ENCODE measurements at places on chromosomes 5 and 9.

DNA sequence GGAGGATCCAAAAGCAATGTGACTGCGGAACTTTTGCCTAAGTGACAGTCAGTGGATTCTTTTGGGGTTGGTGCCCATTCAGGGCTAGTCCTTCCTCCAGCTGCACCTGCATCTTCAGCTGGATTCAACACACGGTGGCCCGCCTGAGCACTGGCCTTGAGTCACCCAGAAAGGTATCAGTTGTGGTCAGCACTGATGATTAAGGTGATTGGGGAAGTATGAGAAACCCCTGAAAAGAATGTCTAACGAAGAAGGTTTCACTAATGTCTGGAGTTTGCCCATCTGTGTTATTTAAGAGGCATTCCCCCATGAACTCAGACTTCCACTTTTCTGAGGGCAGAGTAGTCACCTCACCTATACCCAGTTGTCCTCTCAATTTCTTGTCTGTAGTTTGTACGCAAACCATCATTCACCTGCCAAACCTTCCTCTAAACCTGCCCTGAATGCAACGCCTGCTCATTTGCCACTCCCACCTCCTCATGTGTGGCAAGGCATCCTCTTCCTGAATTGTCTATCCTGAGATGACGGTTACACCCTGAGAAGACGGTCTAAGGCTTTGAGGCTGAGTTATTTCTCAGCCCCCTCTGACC is 27.2 kb downstream of the CSF2 start:
- no peak for DNase-seq

GRCh38 chr9:114428466-114428865 is 40.7 kb upstream of the AKNA start:
- DNase-seq, result no peak

GRCh38 chr5:59715228-59715627 is 178.3 kb downstream of the PDE4D start:
- no peak for DNase-seq

DNA sequence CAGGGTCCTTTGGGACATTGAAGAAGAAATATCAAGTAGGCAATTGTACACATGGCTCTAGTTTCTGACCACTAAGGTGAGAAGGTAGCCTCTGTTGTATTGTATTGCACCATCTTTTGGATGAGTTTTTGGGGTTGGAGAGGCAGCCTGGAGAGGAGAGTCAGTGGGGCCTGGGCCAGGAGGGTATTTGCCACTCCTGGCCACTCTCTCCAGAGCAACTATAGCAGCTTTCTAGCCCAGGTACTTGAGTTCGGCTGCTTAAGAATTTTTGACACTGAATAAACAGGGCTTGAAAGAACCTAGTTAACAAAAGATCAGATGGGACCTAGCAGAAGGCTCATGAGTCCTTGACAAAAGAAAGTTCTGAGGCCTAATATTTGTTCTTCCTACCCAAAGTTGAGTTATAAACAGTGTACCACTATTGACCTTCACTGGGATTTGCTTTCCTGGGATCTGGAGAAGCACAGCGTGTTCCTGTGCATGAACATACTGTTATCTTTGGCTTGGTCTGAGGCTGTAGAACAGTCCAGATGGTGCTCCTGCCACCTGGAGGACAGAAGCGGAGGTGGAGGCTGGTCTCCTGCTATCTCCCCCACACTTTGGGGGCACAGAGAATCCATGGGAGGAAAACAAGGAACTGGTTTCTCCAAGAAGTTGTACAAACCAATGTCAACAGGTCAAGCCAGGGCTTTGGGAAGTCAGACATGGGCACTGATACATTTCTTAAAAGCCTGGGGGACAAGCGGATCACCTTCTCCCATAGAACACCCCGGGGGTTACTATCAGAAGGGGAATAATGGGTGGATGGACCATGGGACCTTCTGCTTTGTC is 110.4 kb upstream of the LIFR start:
- no peak for DNase-seq

- DNase-seq, result no peak
These were observed 35.3 kb downstream of the THBS4 start for GRCh38 chr5:80070338-80071056.

DNA sequence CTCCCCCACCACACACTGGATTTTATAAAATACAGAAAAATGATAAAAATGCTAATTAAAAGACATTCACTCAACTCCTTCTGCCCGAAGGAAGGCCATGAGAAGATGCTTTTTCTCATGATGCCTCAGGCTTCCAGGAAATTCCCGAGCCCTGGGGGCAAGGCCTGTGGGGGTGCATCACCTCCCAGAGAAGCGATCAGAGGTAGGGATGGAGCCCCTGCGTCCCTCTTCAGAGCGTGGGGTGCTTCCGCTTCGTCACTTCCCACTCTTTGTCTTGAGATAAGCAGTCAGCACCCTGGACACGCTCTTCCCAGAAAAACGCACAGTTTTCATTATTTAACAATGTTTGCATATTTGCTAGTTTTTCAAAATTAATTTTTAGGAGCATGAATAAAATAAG is 33.3 kb upstream of the SH3PXD2B start:
- no peak for DNase-seq

- DNase-seq, result no peak
These were observed 708 bp upstream of the CSNK1G3 start for GRCh38 chr5:123511290-123511647.

GRCh38 chr5:56729488-56729887 is 85.9 kb upstream of the MAP3K1 start:
- no peak for DNase-seq

- DNase-seq, result peak; percentile 81
These were observed 226.9 kb downstream of the SMARCA2 start for GRCh38 chr9:2241836-2242741.

DNA sequence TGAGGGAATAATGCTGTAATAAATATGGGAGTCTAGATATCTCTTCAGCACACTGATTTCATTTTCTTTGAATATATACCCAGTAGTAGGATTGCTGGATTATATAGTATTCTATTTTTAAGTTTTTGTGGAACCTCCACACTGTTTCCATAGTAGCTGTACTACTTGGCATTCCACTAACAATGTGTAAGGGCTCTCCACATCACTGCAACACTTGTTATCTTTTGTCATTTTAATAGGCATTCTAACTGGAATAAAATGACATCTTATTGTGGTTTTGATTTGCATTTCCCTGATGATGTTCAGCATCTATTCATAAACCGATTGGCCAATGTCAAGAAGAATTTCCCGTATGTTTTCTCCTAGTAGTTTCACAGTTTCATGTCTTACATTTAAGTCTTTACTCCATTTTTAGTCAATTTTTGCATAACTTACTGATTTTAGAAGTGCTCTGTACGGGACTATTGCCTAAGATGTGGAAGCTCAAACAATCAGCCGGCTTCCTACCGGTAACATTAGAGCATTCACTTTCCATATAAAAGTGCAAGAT is 1078.8 kb downstream of the TAF11L14 start:
- no peak for DNase-seq

GRCh38 chr5:27242258-27242626 is 203.9 kb upstream of the CDH9 start:
- DNase-seq, result no peak

DNA sequence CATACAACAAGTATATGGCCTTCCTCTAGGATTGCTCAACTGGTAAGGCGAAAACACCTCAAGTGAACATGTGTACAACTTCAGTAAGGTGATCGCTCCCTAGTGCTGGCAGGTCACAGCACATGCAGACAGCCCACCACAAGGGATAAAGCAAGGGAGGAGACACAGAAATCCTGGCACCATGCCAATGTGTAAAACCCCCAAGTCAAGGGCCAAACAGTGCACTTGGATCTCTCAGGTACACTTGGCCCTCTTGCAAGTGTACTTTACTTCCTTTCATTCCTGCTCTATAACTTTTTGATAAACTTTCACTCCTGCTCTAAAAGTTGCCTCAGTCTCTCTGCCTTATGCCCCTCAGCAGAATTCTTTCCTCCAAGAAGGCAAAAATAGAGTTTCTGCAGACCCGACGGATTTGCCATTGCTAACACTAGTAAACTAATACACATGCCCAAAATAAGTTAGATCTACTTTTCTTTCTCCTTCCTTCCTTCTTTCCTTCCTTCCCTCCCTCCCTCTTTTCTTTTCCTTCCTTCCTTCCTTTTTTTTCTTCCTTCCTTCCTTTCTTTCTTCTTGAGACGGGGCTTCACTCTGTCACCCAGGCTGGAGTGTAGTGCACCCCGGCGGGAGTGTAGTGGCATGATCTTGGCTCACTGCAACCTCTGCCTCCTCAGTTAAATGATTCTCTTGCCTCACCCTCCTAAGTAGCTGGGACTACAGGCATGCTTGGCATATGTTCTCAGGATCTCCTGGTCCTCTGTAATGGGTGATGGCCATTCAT is 6.8 kb upstream of the LNPEP start:
- DNase-seq, result no peak

- no peak for DNase-seq
These were observed 149.9 kb upstream of the PRR16 start for GRCh38 chr5:120314191-120314590.

DNA sequence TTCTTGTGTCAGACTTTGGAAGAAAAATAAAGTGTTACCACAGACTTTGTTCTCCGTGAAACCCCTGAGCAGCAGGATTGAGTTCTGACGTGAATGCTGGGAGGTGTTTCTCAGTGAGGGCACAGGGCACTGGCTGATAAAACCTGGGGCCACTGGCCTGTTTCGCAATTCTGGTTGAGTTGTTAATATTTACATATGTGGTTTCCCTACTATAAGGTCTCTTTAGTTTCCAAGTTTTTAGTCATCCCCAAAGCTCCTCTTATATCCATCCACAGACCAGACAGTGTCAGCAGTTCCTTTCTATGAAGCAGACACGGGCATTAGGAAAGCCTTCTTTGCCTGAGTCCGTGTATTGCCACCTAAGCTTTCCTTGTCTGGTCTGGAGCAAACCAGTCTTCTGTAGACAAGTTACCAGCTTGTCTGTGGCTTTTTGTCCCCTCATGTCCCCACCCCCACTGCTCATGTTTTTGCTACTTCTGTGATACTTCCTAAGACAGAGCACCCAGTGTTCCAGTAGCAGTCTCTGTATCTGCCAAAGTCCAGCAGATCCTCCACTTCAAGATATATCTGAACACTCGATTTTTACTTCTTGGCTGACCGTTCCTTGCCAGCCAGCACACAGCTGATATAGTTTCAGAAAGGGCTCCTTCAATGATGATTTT is 42.0 kb downstream of the ACO1 start:
- peak; percentile 30 for DNase-seq

DNA sequence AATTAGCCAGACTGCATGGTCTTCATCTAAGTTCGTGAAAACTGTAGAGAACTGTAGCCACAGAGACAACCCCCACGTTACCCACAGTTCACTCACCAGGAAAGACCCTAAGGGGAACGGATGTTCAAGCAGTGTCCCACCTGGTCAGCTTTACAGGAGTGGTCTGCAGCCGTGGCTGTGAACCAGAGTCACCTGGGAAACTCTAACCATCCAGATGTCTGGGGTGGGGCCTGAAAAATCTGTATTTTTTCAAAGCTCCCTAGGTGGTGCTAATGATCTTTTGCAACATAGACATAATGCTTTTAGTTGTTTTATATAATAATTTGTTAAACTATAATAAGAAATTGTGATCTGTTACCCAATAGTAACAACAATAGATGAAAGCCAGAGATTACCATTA is 47.7 kb upstream of the ANGPTL2 start:
- no peak for DNase-seq

DNA sequence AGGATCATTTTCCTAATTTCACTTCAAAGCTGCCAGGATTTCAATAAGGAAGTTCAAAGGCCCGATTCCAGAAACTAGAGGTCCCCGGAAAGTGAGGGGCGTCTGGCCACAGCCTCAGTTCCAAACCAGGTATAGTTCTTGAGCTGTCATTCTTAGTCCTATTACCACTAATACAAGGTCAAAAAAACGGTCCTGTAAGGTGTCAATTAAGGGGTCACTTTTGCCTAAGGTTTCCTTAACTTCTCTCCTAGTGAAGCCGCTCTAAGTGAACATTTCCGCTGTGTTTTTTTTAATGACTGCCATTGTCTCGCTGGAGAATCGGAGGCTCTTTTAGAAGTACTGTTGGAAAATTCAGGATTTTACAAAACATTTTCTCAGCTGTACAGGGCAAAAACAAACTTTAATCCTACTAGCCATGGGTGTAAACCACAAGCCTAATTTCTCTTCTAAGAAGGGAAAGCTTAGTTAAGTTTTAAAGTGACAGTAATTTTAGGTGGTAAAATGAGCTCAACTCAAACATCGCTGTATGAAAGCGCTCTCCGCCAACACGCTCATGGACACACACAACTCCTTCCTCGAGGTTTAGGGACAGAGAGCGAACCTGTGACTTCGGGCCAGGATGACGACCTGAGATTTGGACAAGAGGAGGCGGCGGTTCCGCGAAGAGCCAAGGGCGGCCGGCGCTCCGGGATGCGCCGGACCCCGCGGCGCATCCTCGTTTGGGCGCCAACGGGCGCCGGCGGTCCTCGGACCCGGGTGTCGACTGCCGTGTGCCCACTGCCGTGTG is 76.7 kb upstream of the IFNE start:
- DNase-seq, result no peak

DNA sequence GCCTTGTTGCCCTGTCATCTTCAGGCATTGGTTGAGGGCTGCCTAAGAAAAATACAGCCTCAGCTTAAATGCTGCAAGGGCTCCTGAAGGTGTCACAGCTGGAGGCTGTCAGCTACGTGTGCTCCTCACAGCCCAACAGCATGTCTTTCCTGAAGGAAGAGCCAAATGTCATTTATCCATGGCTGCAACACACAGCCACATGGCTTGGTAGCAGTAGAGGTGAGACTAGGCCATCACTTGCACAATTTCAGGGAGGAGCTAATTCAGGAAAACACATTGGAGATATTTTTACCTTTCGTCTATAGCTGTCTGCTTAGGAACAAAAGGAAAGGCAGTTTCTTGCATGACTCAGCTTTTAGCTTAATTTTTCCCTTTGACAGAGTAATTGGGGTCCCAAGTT is 260.7 kb downstream of the SYK start:
- no peak for DNase-seq

DNA sequence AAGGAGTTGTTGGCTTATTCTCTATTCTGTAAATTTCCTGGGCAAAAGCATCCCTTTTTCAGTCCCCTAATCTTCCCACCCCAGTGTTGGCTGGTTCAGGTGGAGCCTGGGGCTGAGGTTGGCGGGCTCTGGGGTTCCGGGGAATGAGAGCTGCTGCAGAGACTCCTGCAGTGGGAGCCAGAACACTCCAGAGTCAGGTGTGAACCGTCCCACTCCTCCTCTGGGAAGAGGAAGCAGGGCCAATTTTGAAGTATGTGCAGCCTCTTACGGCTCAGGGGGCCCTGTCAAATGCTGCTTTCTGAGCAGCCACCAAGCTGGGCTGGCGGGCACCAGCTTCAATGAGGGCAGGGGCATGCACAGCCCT is 42.8 kb downstream of the JADE2 start:
- DNase-seq, result no peak

- no peak for DNase-seq
These were observed 7.5 kb downstream of the ZNF366 start for GRCh38 chr5:72499730-72500129.

Data from DND-41 (cell line).